SJSA1 (cell line): ENCODE measurements at places on chromosomes 12 and 14.
A peak's percentile ranks its signal among the peaks of the same experiment; 100 is the strongest.

DNA sequence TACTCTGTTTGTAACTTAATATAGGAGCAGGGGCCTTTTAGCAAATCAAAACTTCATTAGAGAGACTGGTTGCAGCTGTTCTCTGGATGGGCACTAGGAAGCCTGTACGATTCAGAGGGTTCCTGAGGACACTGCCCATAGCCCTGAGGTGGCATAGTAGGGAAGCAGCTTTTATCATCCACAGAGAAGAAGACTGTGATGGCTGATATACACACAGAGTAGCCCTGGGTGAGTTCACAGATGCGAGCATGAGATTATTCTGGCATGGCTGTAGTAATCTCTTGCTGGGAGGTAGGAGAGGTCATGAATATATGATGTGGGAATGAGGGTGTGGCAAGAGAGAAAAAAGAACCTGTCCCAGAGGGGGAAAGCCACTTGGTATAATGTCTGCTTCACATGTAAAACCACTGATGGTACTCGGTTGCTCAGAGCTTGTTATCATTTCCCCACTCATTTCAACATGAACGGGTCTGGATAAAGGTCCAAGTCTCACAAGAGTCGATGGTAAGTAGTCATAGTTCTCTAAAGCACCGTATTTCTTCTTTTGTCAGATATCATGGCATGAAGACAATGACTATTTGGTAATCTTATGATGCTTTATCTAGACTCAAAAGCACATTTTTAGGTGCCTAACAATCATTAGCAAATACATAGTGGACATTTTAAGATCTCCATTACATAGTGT, 52.0 kb downstream of the PEBP1 start:
- no peak for DNase-seq

GRCh38 chr14:86654558-86655184, 1124.7 kb downstream of the FLRT2 start:
- peak; percentile 50 for DNase-seq

DNA sequence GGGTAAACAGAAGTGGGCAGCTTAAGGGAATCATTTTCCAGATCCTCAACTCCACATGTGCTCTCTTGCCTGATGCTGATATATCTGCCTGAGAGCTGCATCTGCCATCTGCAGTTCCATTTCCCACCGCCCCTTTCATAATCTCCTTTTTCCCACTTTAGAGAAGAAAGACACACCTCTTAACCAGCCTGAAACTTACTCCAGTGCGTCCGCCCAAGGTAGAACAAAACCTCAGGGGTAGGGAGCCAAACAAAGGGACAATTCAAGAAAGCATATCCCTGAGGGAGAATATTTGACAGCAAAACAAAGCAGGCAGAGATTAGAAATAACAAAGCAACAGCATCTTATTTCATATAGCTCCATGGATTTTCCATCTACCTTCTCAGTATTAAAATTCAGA, 4.3 kb downstream of the MDM1 start:
- no peak for DNase-seq

GRCh38 chr14:64929014-64929359, 13.6 kb downstream of the GPX2 start:
- no peak for DNase-seq

DNA sequence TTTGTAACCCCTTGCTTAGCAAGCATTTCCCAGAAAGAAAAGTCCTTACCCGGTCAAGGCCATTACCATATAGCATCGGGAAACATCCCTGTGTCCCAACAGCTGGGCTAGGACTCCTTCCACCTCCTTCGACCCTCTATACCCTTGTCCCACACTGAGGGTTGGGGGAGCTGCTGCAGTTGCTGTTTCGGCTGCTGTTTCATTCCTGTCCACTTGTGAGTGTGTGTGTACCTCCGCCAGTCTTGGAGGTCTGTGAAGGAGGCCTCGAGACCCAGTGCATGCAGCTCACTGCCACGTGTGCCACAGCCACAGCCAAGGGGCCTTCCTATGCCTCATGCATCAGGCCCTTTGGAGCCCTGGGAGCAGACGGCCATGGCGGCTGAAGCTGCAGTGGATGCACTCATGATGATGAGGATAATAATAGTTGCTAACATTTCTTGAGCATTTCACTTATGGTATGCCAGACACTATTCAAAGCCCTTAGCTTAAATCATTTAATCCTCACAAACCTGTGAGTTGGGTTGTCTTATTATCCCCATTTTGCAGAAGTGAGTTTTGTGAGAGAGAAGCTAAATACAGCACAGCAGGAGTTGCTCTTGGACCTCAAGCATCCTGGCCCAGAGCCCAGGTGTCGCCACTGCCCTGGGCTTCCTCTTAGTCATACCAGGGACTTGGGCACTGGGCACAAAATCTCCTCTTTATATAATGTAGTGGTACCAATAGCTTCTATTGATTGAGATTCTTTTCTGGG, 156.5 kb downstream of the PRKCH start:
- DNase-seq: no peak

DNA sequence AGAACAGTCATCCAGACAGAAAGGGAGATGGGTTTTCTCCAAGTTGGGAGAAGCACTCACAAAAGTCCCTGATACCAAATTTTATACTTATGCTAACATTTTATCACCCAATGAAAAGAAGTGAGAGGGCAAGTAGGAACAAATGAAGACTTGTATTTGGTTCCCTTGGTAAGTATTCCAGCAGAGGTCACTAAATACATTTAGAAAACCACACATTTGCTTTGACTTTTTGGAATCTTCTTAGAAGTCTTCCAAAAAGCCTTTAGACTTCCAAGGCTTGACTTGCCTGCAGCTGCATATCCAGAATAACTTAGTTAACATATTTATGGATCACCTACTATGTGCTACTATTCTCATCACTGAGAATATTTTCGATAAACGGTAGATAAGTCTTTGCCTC, 3.1 kb upstream of the GYS2 start:
- no peak for DNase-seq
